ENCODE measurements at places on chromosomes 7 and 10.

DNA sequence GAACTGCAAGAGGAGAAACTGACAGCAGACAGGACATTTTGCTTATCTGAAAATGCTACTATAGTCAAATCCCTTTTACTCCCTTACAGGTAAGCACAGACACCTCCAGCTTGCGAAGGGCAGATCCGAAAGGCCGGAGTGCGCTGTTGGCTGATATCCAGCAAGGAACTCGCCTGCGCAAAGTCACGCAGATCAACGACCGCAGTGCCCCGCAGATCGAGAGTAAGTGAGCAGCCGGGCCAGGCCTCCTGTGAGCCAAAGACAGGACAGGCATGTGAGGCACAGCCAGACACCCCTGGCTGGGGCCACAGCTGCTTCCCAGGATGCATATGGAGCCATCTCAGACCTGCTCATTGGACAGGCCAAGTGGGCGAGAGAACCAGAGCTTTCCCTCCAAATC, 69.4 kb downstream of the WIPF3 start:
- no peak for DNase-seq

DNA sequence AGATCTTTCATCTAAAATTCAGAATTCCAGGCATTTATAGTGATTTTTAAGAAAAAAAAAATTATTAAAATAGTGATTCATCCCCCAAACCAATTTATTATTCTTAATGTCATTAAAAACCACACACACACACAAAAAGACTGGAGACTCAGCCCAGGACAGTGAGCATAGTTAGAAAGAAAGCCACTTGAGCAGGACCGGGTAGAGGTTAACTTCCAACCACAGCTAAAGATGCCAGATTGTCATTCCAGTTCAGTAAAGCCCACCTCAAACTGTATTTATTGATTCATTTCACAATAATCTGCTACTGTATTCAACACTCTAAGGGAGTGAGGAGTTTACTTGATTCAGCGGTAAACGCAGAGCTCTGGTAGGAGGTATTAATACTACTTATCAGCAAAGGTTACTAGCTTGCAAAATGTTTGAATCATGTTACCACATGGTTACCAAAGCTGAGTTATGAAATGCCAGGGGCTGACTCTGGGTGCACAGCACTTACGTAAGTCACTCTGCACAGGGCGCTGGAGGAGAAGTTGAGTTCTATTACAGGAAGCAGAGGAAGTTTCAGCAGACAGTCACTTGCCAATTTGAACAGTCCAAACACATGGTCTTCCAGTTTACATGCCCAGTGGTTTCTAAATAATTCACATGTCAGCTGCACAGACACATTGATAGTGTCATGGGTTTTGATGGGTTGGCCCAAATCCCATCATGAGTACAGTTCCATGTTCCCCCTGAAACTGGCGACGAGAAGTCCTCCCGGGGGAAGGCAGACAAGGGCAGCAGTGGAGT, 64.6 kb downstream of the KLF6 start:
- no peak for DNase-seq

GRCh38 chr7:156466272-156466671, 174.3 kb upstream of the RNF32 start:
- DNase-seq: no peak

GRCh38 chr7:2072042-2072441, 160.7 kb downstream of the MAD1L1 start:
- no peak for DNase-seq

DNA sequence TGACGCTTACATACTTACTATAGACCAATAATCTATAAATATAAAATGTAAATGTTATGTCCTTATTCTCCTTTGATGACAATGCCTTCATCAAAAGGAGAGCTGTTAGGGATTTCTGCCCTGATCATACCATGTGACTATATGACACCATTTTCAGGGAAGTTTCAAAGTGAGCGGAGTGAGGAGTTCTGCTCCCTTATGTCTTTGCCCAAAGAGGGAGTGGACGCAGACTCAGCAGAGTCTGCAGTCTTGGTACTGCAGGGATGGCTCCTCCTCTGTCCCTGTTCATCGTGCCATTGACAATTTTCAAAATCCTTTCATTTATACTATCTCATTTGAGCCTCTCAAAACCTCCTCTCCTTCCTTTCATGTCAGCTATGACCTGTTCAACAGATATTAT, 27.9 kb downstream of the HYAL4 start:
- DNase-seq: no peak

- DNase-seq: no peak
Observed at GRCh38 chr10:7030134-7030855, 380.5 kb downstream of the SFMBT2 start.

DNA sequence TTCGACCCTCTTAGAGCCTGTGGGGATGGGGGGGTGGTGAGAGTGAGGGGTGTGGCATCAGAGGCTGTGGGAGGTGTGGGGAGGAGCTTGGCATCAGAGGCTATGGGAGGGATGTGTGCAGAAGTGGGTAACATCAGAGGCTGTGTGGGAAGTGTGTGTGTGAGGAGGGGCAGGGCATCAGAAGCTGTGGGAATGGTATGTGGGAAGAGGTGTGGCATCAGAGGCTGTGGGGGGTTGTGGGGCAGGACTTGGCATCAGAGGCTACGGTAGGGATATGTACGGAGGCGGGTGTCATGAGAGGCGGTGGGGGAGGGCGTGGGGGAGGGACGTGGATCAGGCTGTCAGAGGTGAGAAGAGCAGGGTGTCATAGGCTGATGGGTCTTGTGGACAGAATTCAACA, 97.4 kb downstream of the SEC23IP start:
- DNase-seq: no peak

- DNase-seq: no peak
Observed at GRCh38 chr10:79397051-79397450, 48.4 kb downstream of the ZCCHC24 start.

DNA sequence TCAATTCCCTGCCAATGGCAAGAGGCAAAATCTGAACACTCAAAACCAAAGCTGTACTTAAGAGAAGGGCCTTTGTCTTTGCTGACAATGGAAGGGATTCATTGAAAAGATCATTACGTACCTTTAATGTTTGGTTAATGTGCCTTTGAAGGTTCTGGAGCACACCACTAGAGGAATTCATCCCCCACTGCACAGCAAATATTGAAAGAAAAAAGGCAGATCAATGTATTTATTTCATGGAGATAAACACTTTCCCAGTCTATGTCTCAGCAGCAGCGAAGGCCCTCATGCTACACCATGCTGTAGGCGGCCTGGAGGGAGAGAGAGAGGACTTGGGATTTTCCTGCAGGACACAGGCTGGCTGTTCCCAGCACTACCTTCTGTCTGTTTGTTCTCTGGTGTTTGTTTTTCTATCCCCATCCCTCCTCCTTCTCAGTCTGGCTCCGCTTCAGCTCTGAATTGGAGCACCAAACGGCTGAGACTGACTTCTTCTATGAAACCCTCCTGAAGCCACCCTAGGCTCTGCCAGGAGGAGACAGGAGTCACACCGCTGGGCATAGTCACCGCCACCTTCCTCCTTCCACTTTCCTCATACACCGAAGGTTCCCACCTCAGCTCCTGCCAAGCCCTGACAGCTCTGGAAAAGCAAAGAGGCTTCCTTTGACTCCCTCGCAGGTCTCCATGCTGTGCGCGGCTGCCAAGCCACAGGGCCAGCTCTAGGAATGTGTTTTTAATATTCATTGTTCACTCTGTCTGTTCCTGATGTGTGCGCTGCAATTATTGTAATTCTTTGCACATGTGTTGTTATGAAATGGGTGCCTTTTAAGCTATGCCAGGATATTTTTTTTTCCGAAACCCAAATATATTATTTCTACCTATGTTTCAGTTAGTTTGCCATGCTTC, 301.5 kb downstream of the FZD1 start:
- no peak for DNase-seq

DNA sequence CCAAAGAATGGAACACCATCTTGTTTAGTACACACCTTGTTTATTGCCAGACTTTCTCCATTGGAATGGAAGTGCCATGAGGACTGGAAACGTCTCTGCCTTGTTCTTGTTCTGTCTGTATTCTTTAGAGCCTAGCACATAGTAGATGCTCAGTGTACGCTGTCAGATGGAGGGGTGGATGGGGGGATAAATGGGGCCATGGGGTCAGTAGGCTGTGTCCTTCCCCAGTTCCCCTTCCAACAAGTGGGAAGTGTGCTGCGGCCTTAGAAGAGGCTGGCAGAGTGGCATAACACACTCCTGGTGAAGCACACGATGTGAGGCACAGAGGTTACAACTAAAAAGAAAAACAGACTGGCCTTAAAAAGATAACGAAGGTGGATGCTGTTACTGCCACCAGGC, 61.9 kb downstream of the TMEM209 start:
- no peak for DNase-seq
